CD4-positive, alpha-beta T cell treated with Interleukin-15 for 4 hours (primary cell): ENCODE measurements at places on chromosomes 16 and 17.
A peak's percentile ranks its signal among the peaks of the same experiment; 100 is the strongest.

DNA sequence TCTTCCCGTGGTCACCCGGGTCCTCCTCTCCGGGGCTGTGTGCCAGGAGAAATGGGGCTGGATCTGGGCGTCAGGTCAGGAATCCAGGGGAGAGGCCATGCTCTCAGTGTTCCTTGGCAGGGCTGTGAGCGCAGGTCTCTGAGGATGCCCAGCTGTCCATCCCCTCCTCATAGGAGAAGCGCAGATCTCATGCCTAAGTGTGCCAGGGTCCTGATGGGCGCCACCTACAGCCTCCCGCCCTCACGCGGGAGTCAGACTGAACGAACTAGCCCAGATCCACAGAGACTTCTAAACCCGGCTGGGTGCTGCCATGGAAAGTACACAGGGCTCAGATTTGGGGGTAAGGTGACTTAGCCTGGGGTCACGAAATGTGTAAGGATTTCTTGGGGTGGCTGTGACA is 24.3 kb downstream of the MGRN1 start:
- DNase-seq: no peak

- DNase-seq: no peak
Measured at GRCh38 chr16:50761267-50761666, 19.4 kb downstream of the CYLD start.

GRCh38 chr16:10813099-10813455 is 5.5 kb downstream of the TVP23A start:
- no peak for DNase-seq

- DNase-seq: no peak
Measured at GRCh38 chr16:5257462-5257861, 159.9 kb upstream of the EEF2KMT start.

DNA sequence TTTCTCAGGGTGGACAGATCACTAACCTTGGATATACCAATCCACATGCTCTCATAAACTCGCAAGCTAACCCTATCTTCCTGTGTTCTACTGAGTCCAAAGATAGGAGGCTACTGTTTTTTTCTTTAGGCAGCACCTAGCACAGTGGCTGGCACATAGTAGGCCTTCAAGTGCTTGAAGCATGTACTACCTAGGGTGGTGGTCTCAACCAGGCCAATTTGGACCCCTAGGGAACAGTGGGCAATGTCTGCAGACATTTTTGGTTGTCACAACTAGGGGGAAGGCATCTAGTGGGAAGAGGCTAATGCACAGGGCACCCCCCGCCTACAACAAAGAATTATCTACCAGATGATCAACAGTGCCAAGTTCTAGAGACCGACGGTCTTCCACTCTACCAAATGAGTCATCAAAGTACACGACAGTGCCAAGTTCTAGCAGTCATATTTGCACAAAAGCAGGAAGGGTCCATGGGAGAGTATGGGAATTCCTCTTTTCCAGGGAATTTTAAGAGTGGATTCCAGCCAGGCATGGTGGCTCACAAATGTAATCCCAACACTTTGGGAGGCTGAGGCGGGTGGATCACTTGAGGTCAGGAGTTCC is 390.3 kb downstream of the SLC39A11 start:
- DNase-seq: no peak

- no peak for DNase-seq
Measured at GRCh38 chr16:83779886-83780285, 27.9 kb upstream of the HSBP1 start.

DNA sequence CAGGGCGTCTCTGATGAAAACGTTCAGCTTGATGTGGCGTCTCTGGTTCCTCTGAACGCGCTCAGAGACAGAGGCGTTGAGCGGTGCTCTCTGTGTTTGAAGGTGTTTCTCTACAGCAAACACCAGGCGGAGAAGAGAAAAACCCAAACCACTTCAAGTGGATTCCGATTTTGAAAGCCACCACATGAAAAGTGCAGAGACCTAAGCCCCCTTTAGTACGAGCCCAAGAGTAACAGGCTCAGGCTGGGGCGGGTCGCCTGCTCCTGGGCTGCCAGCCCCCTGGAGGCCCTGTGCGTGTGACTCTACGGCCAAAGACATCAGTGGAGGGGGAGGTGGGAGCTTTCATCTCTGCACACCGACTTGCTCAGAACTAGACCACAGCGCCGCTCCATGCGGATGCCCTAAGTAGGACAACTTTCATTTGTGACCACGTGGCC is 328.4 kb downstream of the MAF start:
- DNase-seq: peak; percentile 49
